ENCODE measurements at places on chromosomes 3 and 15.

GRCh38 chr15:33467816-33468163, 157.0 kb downstream of the RYR3 start:
- DNase-seq: no peak

- DNase-seq: no peak
These were observed 83.4 kb upstream of the WNT7A start for GRCh38 chr3:13963137-13963886.

GRCh38 chr3:10173095-10173925, 8.6 kb downstream of the IRAK2 start:
- DNase-seq: peak; percentile 72

DNA sequence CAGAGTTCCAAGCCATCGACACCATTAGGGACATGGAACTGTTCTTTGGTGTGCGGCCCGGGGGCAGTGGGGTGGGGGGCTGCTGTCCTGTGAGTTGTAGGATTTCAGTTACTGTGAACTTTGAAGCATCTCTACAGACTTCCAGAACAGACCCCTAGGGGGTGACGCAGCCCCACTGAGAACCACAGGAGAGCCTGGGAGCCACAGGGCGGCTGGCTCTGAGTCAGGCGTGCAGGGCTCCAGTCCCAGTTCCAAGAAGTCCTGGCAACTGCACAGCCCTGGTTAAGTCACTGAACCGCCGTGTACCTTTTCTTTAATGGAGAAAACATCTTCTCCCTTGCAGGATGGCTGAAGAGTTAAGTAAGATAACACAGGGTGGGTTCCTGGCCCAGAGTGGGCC, 23.5 kb upstream of the LRTM1 start:
- DNase-seq: peak; percentile 87

- DNase-seq: no peak
These were observed 40.5 kb downstream of the SV2B start for GRCh38 chr15:91140601-91141000.

- no peak for DNase-seq
These were observed 51.3 kb downstream of the TBL1XR1 start for GRCh38 chr3:177145954-177146353.

DNA sequence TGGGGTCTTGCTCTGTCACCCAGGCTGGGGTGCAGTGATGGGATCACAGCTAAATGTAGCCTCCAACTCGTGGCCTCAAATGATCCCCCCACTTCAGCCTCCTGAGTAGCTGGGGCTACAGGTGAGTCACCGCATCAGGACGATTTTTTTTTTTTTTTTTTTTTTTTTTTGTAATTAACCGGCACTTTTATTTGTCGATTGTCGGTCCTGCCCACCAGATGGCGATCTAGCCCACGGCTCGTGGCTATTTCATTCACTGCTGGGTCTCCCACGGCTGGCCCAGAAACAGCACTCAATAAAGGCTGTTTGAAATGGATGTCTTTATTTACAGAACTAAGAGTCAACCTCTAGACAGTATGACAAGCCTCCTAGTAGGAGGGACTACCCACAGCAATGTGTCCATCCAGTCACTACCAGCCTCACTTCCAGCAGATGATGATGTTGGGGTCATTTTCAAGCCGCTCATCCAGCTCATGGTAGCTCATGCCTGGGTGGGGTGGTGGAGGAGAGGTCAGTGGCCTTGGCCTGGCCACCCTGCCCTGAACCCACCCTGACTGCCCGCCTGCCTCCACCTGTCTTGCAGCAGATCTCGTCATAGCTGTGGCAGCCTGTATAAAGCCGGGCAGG, 1.8 kb upstream of the ZMYND10 start:
- DNase-seq: peak; percentile 62

GRCh38 chr3:45719655-45720487, 30.7 kb downstream of the SACM1L start:
- no peak for DNase-seq

- DNase-seq: peak; percentile 8
These were observed 181.9 kb upstream of the CHL1 start for GRCh38 chr3:14652-15051.

GRCh38 chr3:42713747-42714146, 11.1 kb upstream of the HHATL start:
- DNase-seq: no peak

DNA sequence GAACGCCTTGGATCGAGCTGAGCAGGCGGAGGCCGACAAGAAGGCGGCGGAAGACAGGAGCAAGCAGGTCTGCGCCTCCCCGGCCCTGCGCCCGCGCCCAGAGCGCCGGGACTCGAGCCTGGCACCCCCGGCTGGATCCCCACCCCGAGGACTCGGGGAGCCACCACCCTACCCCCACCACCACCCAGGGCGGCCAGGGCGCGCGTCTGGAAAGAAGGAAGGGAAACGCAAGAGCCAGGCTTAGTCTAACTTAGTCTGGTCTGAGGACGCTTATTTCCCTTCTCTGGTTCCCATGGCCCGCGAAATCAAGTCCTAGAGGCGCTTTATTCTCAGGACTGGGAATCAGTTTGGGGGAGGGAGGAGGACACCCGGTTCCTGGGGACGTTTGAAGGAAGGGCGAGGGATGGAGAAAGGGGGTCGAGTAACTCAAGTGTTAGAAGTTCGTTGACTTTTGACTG, 359 bp downstream of the TPM1 start:
- DNase-seq: peak; percentile 59

DNA sequence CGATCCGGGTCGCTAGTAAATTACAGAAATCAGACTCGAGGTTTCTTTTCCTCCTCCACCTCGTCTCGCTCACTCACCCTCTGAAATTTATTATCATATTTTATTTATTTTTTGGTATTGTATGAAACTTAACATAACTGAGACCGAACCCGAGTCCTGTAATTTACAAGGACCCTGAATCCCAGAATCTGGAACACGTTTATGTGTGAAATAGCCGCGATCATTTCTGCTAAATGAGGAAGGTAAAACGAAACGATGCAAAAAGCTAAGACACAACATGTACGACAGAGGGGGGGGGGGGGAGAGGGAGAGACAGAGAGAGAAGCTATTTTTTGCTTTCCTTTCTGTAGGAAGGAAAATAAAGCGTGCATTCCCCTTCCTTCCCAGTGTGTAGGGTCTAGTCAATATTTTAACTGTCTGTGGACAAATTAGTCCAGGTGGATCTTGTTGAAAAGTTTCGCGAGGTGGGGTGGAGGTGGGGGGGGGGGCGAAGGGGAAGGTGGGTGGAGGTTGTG, 1.6 kb downstream of the BBX start:
- DNase-seq: peak; percentile 52

DNA sequence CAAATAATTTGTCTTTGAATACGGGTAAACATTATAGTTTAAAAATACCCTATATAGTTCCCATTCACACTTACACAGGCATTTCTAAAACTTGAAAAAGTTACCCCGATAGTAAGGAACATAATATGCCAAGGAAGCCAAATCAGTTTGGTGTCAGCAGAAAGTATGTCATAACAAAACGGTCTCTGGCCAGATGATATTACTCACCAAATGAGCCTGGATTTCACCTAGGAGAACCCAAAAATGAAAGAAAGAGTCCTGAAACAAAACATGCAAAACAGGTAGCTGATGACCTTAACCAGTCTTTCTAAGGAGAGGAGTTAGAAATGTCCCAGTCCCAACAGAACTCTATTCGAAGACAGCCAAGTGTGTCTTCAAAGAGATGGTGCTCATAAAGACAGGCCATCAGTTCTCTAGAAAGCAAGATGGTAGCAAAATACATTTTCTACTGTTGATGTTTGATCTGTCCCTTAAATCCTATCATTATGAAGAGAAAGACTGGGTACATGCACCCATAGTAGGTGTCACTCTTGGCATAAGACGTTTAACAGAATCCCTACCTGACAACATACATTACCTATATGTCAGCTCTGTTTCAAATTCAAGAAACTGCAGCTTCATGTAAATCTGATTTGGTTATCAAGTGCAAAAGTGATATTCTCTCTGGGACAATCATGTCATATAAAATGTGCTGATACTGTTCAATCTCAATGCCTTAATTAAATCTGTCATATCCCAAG, 942.5 kb downstream of the ROBO1 start:
- DNase-seq: no peak

DNA sequence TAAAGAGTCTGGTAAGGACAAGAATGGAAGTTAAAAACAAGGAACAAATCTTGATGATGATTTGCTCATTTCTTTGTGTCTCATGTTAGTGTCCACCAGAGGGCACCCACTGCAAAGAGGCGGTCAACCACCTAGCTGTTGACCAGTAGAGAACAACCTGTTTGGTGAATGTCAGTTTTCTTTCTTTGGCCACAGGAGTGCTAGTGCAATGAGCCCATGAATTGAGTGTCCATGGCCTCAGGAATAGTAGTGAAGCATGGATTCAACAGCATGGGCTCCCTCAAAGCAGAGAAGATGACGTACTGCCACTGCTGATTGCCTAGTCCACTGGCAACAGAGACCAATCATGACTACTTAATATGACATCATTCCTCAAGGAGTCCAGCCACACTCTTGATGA, 10.7 kb upstream of the CNTN6 start:
- DNase-seq: peak; percentile 47

GRCh38 chr3:194472290-194472920, 14.4 kb downstream of the ATP13A3 start:
- DNase-seq: peak; percentile 83

GRCh38 chr3:183949690-183950089, 65.0 kb upstream of the PARL start:
- DNase-seq: no peak

GRCh38 chr3:98540346-98540745, 8.6 kb downstream of the GPR15 start:
- no peak for DNase-seq

GRCh38 chr15:79090487-79091203, at the start of gene RASGRF1:
Gene RASGRF1, minus strand, starts transcription at chr15:79090780. Its CDS starts 282 bp downstream, at chr15:79090498.
- peak; percentile 10 for DNase-seq

DNA sequence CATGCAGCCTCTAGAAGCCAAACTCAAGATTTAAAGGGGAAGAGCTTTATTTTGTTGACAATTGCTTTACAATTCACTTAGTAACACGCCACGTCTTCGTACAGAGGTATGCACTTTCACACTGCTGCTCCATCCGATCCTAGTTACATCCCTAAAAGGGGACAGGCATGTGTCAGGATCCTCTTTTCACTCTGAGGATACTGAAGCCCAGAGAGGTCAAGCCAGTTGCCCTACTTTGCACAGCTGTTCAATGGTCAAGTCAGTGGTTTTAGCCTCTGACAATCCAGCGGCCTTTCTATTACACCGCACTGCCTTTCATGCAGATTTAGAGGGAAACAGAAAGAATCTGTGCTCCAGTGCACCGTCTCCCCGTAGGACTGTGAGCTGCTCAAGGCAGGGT, 44.9 kb upstream of the CHRNB4 start:
- DNase-seq: no peak

DNA sequence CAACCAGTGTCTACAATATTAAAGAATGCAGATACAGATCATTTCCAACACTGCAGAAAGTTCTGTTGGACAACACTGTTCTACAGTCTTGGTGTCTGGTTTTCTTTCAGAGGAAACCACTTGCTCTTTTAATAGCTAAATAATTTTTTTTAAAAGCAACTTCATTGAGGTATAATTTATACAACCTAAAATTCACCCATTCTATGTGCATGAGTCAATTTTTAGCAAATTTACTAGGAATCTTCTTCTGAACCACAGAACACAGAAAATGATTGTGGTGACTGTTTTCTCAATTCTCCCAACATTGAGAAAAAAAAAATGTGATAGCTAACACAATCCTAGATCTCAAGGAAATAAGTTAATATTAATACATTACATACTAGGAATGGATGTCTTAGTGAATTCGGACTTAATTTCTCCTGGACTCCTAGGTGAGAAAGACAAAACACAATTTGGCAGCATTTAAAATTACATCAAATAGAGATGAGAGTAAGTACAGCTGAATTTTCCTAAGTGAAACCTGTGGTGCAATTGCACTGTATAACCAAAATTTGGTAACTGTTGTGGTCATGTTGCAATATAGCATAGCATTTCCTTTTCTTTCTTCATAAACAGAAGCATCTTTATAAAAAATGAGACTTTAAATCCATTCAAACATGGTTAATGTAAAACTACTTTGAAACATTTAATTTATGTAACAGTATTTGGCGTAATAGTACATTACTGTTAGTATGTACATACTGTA, 15.3 kb upstream of the PLCL2 start:
- no peak for DNase-seq

- peak; percentile 91 for DNase-seq
These were observed 646 bp upstream of the SLC35G2 start for GRCh38 chr3:136818191-136818768.

All from iris pigment epithelial cell (primary cell).